ENCODE measurements at places on chromosomes 7 and 10.

DNA sequence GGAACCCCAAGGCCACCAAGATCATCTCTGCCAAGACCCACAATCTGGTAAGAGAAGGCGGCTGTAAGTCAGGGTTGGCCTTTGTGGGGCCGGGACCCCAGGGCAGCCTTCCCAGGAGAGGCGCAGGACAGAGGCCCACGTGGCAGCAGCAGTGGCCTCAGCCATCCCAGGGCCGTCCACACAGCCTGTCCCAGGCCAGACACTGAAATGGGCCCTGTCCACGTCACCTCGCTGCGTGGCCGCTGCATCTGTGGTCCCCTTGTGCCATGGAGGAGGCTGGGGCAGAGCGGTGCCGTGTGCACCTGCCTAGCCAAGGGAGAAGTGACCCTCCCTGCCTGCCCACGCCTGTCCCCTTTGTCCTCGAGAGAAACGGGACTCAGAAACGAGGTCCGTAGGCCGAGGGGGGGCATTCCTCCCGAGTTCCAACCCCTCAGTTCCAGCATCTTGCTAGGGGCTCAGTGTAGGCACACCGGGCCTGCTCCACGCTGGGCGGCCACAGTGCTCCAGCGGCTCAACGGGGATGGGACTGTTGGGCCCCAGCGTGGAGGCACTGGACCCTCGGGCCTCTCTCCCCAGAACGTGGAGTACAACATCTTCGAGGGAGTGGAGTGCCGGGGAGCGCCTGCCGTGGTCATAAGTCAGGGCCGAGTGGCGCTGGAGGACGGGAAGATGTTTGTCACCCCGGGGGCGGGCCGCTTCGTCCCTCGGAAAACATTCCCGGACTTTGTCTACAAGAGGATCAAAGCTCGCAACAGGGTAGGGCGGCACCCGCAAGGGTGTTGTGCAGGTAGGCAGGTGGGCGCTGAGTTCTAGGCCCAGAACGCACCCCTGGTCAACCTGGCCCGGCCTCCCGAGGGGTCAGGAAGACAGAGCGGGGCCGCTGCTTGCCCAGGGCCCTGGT lies 15.6 kb downstream of the DPYSL4 start:
- DNase-seq, result no peak

DNA sequence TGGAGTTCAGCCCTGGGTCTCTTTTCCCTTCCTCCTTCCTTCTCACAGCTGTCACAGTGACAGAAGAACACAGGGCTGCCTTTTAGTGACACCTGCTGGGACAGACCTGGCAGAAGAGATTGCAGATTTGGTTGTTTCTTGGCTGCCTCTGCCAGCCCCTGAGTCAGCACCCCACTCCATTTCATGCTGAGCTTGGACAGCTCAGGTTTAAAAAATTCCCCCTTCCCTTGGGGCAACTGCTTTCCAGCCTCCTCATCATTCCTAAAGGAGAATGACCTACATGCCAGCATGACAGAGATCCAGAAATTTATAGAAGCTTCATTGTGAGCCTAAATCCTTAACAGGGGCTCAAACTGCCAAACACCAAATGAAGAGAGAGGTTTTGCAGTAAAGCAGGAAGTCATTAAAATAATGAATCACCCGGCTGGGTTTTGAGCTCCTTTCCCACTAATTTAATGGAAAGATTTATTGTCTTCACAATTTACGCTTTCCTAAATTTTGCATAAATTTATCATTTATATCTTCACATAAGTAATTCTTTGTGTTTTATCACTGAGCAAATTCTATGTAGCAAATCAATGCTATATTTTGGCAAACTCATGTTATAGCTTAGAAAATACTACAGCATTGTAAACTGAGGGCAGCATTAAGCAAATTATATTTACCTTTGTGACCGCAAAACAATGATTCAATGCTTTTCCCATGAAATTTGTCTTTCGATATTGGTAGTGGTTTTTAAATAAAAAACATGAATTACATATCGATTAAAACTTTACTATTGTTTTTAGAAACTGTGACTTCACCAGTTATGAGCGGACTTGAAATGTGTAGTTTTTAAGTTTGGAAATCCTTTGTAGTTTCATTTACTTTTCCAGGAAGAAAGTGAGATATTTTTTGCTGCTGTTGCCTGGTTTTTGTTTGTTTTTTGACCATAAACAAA lies 399.5 kb upstream of the ANKRD30A start:
- DNase-seq, result peak; percentile 94

DNA sequence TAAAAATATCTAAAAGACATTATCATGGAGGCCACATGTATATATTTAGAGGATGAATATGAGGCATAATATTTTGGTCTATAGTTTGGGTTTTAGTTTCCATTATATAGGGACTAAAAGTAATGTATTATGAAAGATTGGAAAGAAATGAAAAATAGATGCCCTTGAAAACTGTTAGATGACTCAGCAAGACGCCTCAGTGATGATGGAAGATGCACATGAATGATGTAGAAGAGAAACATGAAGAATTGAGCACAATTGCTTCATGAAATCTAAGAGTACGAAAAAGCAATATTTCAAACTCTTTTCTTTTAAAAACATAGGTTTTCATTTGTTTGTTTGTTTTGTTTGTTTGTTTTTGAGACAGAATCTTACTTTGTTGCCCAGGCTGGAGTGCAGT lies 89.8 kb downstream of the ARL4A start:
- DNase-seq, result no peak

GRCh38 chr7:26143298-26144048 lies 8.5 kb upstream of the NFE2L3 start:
- peak; percentile 73 for DNase-seq

- no peak for DNase-seq
These were observed 85.4 kb upstream of the PRR15 start for GRCh38 chr7:29478226-29478625.

- peak; percentile 35 for DNase-seq
These were observed 294.2 kb upstream of the ZMIZ1 start for GRCh38 chr10:78774614-78774998.

GRCh38 chr7:70093205-70093904 lies 495.1 kb downstream of the AUTS2 start:
- peak; percentile 49 for DNase-seq

DNA sequence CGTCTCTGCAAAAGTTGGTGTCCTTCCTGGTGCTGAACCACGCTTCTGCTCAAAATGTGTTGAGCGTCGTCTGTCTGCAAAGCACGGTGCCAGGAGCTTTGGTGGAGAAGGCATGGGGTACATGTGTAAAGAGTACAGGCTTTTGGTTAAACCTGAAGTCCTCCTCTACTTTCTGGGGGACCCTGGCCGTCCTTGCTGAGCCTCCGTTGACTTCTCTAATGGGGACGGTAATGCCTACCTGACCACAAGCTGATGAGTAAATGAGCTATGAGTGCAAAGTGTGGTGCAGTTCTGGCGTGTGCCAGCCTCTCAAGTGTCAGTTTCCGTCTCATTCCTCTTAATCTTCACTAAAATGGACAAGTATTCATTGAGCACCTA lies 527 bp upstream of the HERPUD2 start:
- DNase-seq, result no peak

DNA sequence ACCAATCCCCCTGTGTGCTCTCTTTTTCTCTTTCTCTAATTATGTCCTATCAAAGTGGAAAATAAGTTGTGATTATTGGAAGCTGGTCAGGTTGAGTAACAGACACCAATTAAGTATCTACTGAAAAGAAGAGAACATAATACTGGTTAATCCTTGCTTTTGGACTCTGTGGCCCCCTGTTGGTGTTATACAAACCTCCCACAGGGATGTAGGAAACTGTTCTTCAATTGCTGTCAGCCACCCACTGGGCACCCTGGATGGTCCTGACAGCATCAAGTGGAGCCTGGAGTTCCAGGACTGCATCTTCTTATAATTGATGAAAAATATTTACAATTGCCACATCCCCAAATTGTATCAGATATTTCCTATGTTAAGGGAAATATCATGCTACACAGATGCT lies 939.7 kb downstream of the KCNMA1 start:
- DNase-seq, result no peak

GRCh38 chr10:95411635-95412034 lies 120.8 kb upstream of the PDLIM1 start:
- DNase-seq, result no peak

DNA sequence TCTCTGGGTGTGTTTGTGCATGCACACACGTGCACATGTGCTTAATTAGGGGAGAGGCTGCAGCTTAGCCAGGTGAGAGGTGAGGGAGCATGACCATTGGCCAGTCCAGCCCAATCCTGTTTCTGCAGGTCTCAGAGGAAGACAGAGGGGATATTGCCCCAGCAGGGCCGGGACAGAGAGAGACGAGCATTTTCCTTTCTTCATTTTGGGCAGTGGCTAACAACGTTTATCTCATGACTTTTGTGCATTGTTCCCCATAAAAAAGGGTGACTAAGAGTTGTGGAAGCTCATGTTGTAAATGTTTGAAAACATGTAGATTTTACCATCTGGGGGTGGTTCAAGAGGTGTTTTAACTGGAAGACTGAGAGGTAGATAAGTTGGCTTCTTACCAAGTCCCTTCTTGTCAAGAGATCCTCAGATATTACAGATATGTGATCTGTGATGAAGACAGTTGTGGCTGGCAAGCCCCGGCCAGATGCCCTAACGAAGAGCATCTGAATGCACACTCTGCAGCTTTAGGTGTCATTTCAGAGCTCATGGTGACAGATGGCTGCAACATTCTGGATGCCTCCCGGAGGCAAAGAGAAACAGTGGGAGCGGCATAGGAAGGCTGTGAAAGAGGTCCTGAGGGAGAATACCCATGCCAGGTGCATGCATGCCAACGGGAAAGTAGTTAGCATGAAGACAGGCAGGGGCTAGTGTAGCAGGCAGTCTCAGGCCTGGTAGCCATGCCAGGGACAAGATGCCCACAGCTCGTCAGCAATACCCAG lies 16.7 kb upstream of the DMBT1 start:
- DNase-seq, result no peak

GRCh38 chr10:106795619-106796018 lies 368.9 kb downstream of the SORCS1 start:
- DNase-seq, result no peak

GRCh38 chr7:35021445-35021844 lies 15.8 kb downstream of the DPY19L1 start:
- no peak for DNase-seq

DNA sequence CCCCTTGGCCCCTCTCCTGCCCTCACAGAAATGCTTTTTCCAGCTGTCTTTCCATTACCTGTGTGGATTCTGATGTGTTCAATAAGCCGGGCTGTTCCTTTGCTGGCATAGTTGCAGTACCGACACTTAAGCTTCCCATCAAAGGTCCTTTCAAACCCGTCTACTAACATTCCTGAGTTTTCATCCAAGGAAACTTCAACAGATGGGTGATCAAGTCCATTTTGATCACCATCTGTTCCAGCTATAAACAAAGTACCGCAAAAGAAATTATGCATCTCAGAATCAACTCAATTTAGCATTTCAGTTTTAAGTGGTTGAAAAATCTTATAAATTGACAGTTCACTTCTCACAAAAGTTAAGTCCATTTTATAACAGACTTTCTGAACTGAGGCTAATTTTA lies 12.7 kb downstream of the IKZF5 start:
- DNase-seq, result no peak

GRCh38 chr10:11145495-11145855 lies 127.8 kb downstream of the CELF2 start:
- no peak for DNase-seq

DNA sequence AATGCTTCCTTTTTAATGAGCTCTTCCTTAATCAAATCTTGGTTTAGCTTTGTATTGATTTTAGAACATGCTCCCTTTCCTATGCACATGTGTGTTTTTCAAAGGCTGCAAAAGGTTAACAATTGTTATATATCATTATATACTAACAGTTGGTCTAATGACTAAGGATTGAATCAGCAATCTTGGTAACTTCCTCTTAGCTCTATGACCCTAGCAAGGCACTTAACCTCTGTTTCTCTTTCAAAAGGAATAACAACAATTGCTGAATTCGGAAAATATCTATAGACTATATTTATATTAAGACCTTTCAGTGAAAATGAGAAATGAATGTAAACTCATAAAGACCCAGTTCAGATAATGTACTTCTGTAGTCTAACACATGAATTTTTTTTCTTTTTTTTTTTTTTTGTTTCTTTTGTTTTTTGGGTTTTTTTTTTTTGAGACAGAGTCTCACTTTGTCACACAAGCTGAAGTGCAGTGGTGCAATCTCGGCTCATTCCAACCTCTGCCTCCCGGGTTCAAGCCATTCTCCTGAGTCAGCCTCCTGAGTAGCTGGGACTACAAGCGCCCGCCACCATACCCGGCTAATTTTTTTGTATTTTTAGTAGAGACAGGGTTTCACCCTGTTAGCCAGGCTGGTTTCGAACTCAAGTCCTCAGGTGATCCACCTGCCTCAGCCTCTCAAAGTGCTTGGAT lies 48.8 kb downstream of the HOXA1 start:
- peak; percentile 76 for DNase-seq

DNA sequence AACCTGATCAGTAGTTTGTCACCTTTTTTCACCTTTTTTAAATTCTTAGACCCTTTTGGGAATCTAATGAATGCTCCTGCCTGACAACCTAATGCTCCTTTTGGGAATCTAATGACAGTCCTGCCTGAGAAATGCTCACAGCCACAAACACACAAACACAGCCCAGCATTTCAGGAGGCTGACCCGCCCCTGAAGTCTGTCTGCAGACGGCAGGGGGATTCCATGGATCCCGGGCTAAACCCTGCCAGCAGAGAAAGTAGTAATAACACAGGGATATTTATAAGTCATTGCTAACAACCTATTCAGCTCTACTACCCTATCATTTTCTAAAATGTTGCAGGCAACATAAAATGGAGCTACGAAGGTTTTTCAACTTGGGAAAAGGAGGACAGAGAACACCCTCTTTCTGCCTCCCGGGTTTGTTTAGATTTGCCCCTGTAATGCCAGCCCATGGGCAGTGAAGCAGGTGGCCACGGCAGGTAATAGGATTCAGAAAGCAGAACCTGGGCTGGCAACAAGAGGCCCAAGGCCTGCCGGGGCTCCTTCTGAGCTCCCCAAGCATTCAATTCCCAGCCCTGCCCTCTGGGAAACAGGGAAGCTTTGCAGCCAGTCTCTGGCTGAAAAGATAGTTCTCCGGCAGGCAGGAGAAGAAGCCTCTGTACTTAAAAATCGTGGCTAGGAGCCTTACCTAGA lies 65.2 kb downstream of the CREB3L2 start:
- DNase-seq, result no peak
